Esophagus muscularis mucosa (tissue), 4 donors: ENCODE measurements at places on chromosomes 7 and 10. TPM values are rescaled to one million over a fixed set of nuclear protein-coding genes. Genes with fewer than 3 reads are reported as not detected.
A peak's percentile ranks its signal among the peaks of the same experiment; 100 is the strongest.

MYOZ1 gene
- not detected for total RNA-seq

ADAM22 gene
- 2.1 TPM for total RNA-seq

MOGAT3 gene
- not detected for total RNA-seq

AGK gene
- 23.4 TPM for total RNA-seq

DNA sequence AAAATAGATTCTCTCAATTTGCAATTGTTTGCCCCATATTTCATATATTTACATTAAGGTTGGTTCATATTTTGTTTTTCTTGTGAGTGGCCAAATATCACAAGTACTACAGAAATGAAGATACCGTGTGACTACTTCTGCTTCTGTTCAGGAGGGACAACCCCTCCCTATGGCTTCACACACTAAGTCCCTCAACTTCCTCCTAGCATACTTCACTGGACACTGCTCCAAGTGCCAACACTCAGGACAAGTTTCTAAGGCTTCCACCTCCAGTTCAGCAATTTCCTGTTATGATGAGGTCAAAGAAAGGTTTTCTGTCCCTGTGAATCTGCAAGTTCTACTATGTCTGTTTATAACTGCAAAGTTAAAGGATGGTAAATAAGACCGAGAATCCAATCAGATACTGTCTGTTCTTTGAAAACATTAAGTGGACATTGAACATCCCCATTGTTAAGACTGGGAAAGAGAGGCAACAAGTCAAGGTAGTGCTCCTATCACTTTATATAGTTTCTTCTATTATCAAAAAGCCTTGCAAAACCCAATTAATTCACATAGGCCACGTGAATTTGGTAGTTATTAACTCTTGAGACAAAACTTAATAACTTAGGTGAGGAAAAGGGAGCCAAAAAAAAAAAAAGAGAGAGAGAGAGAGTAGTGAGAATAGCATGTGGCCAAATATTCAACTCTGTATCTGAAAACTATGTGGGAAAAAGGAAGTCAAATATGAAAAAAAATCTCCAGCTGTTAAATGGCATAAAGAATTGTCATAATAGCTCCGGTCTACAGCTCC lies 81.3 kb upstream of the DKK1 start:
- H3K27me3 ChIP-seq, result no peaks in the 10 kb centered on the region
- no peak overlapping the region for H3K27ac ChIP-seq
- H3K4me1 ChIP-seq, result peaks cover 10% of the 10 kb centered on the region
- H3K4me3 ChIP-seq, result peak overlapping the region; percentile 30
- DNase-seq, result no peak
- H3K36me3 ChIP-seq, result no peaks in the 10 kb centered on the region

DNA sequence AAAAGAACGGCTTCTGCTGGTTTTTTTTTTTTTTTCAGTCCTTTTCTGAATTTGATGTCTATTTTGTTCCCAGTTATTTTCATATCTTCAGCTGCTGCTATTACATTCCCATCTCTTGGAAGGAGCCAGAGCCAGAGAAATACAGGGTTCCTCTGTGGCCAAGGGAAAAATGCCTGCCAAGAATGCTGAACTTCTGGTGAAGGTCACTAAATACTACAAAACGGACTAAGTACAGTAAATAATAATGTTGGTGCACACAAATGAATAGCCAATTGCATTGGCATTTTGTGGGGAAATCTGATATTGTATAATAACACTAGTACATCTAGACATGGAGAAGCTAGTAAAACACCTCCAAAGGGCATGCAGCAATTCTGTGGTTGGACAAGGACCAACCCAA lies 56.3 kb upstream of the ZEB1 start:
- no peaks in the 10 kb centered on the region for H3K36me3 ChIP-seq
- no peak overlapping the region for H3K27ac ChIP-seq
- no peak for DNase-seq
- H3K4me1 ChIP-seq, result peaks cover 24% of the 10 kb centered on the region
- no peaks in the 10 kb centered on the region for H3K27me3 ChIP-seq

DMBT1 gene
- 0.63 TPM for total RNA-seq

SH3PXD2A gene
- total RNA-seq, result 30.5 TPM
